ENCODE measurements at places on chromosomes 1 and 21.
A peak's percentile ranks its signal among the peaks of the same experiment; 100 is the strongest.

DNA sequence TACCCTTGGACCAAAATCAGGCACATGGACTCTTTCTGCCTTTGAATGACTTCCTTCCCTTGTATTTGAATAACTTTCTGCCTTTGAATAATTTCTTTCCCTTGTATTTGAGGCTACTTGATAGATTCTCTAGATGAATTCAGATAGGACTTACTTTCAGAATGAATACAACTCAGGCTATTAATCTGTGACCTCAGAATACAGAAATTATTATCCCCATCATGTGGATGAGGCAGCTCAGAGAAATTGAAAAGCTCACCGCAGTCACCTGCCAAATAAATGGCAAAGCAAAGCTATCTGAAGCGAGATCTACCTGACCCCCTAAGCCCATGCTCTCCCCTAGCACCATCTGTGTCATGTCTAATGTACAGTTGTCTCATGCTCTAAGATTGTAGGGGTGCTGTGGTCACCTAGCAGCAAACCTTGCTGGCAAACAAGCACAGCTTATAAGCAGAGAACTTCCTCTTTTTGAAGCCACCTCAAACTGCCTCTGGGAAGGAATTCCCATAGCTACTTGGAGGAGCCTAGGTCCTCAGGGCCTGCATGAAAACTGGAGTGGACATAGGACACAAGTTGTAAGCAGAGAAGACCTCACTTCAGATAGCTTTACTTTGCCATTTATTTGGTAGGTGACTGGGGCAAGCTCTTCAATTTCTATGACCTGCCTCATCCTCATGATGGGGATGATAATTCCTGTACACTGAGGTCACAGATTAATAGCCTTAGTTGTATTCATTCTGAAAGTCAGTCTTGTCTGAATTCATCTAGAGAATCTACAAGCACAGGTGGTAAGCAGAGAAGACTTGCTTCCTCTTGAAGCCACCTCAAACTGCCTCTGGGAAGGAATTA, 66.1 kb downstream of the FASLG start:
- DNase-seq, result no peak

DNA sequence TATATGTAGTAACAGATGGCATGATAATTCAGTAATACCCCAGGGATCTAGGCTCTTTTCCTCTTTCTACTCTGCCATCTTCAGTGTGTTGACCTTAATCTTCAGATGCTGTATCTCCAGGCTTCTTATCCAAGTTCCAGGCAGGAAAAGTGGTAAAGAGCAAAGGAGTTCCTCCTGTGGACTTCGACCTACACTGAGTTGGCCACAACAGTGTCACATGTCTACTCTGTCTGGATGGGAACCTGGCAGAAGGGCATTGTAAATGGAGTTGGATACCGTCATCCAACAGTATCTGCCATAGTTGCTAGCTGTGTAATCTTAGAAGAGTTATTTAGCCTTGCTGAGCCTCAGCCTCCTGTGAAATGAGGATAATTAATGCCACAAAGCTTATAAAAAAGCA, 21.9 kb downstream of the IL23R start:
- no peak for DNase-seq

DNA sequence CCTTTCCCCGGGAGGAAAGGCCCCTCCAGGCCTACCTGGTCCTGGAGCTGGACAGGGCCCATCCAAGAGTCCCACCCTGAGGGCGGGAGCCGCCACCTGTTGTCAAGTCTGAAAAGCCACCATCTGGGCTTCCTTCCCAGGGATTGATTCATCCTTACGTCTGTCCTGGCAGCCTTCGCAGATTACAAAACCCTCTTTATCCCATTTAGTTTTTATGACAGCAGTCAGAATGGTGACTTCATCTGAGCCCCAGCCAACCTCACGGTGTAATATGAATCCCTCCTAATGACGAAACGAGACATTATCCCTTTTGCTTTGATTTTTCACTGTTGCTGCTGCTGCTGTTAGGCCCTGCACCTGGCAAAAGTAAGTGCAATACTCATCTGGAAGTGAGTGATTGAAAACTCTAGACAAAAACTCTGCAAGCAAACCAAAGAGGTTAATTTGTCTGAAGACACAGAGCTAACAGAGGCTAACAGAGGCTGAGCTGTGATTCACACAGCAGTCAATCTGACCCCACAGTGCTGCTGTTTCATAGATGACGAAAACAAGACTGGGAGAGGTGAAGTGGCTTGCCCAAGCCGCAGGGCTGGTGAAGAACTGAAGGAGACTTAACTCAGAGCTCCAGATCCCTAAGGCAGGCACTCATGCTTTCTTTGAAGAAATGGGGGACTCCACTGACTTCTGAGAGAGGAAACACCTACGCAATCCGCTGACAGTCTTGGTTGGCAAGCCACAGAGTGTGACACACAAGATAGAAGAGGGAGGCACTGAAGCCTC, 30.0 kb upstream of the S100A7 start:
- DNase-seq, result peak; percentile 8

DNA sequence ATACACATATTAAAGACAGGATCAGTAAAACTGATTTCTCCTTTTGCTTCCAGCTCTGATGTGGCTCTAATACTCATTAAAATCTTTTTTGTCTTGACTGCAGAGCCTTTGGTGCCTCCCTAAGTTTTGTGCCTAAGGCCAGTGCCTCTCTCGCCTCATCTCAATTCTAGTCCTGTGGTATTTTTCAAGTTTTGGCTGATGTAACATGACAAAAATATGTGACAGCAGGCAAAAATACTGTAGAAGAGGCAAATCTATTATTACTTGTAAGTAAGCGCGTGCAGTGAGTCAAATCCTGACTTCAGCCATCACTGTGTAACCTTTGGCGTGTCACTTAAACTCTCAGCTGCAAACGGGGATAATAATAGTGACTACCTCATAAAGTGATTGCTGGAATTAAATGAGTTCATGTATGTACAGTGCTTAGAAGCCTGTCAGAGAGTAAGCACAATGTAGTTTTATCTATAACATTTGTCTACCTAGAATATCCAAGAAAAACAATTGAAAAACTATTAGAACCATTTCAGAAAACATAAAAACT, 74.0 kb downstream of the MAB21L3 start:
- no peak for DNase-seq

- DNase-seq, result no peak
These were observed 151.6 kb downstream of the SDCCAG8 start for GRCh38 chr1:243407284-243408018.

- DNase-seq, result peak; percentile 24
These were observed 20.9 kb downstream of the MCOLN3 start for GRCh38 chr1:85027242-85027983.

DNA sequence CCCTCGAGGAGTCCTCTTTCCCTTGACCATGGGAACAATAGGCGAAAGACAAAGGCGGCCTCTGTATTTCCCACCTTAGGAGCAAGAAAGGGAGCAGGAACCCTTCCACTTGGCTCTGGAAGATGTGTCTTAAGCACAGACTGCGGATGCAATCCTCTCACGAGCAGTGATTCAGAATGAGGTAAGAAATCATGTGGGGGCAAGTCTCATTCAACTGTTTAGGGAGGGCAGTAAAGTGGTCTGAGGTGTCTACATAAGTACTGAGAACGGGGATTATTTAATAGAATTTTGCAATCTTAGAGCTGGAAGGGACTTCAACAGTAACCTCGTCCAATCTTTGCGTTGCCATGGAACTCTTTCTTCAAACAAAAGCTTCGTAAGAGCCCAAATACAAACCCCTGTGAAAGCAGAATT, 1.6 kb upstream of the DYRK3 start:
- DNase-seq, result no peak

DNA sequence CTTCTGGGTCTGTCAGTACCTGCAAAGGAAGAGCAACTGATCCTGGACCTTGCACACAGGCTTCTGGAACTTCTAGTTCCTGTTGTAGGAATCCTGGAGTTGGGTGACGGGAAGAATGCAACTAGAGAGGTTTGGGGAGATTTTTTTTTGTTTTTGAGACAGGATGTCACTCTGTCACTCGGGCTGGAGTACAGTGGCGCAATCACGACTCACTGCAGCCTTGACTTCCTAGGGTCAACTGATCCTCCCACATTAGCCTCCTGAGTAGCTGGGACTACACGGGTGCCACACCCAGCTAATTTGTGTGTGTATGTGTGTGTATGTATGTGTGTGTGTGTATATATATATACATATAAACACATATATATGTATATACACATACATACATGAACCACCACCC, 18.8 kb downstream of the ENTREP3 start:
- no peak for DNase-seq

- DNase-seq, result no peak
These were observed 3.8 kb upstream of the MYOG start for GRCh38 chr1:203089651-203090045.

DNA sequence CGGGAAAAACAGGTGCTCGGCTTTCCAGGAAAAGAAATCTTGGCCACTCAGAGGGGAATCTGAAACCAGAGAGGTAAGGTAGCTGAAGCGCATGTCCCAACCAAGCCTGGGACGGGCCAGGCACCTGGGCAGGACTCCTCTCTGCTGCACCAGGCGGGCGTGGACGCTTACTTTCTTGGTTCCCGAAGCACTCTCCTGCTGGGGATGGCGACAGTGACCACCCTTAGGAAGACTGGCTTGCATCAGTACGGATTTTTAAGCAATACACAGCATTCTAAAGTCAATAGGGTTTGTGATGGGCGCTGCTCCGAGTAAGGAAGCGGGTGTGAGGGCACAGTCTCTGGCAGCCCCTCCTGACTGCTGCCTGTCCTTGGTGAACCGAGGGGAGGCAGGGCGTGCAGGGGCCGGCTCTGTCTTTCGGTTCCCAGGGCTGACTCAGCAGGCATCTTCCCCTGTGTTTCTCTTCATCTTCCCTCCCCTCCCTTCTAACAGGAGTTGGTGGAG, 74.9 kb upstream of the ANGPTL1 start:
- no peak for DNase-seq

DNA sequence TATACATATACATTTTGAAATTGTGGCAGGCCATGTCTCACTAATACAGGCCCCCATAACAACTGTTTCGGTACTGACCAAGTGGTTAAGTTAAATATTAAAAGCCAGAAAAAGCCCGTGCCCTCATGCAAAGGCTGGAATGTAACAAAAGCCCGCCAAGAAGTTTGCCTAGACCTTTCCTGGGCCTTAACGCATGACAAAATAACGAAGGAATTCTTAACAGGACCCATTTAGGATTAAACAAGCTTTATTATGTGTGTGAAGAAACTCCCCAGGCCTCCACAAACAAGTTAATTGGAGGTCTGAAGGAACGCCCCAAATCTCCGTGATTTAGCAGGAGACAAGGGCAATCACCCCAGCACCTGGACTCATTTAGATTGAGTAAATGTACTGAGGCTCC, 42.4 kb downstream of the TNFSF4 start:
- DNase-seq, result no peak

GRCh38 chr1:174017231-174017970, 4.8 kb downstream of the RC3H1 start:
- DNase-seq, result no peak

GRCh38 chr1:176854758-176855745, 309.5 kb downstream of the ASTN1 start:
- no peak for DNase-seq

- no peak for DNase-seq
These were observed 56.7 kb downstream of the SPSB1 start for GRCh38 chr1:9349331-9349851.

Data from CD4-positive, alpha-beta T cell treated with Interleukin-1 beta for 1 hour (primary cell).